ENCODE measurements at places on chromosomes 2 and 18.

GRCh38 chr2:167944825-167945659, 302.4 kb downstream of the STK39 start:
- no peak for DNase-seq

- no peak for DNase-seq
These were observed 116.3 kb upstream of the SMAD7 start for GRCh38 chr18:49067071-49067470.

DNA sequence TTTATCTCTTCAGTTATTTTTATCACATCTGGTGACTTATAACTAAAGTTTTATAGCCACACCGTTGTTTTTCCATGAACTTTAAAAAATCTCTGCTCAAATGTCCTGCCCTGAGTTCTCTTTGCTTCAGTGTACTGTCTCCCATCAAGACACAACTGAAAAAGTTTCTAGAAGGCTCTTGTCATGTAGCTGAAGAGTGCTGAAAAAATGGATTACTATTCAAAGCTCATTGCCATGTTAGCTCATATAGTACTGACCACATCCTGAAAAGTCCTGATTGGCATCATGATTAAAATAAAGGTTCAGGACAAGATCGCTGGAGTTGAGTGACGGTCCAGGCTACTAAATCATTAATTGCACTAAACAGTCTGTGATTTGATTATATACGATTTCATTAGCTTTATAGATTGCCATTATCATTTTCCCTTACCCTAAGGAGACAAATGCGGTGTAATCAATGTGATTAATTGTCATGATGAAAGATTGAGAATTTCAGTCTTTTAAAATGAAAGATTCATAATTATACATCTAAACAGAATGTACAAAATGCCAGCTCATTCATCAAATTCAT, 62.2 kb downstream of the MFSD6 start:
- no peak for DNase-seq

GRCh38 chr2:215107216-215108056, 31.0 kb downstream of the ABCA12 start:
- no peak for DNase-seq

- peak; percentile 19 for DNase-seq
These were observed 285.9 kb downstream of the RNF144A start for GRCh38 chr2:7203056-7203467.

GRCh38 chr2:64331114-64331645, 122.8 kb upstream of the LGALSL start:
- DNase-seq = no peak

GRCh38 chr2:127705391-127706065, 4.2 kb downstream of the SFT2D3 start:
- DNase-seq = no peak
